Activated naive CD4-positive, alpha-beta T cell treated with anti-CD3 and anti-CD28 coated beads for 36 hours (primary cell): ENCODE measurements at places on chromosomes 3 and 15.

DNA sequence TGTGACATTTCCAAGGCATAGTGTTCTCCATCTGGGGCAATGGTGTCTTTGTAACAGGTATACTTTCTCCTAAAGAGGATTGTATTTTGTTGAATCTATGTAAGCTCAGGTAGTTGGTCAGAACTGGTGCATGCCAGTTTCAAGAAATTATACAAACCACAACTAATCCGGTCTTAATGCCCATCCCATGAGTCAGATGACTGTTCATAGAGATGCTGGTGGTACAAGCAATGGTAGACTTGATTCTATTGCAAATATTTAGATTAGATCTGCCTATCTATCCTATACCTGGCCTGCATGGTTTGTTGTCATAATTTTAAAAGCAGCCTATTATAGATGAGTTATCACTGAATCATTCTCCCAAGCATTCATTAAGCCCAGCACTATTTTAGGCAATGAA, 43.5 kb downstream of the ATP13A5 start:
- no peak for DNase-seq

- no peak for DNase-seq
Observed at GRCh38 chr3:115627180-115628074, 4.1 kb downstream of the GAP43 start.

DNA sequence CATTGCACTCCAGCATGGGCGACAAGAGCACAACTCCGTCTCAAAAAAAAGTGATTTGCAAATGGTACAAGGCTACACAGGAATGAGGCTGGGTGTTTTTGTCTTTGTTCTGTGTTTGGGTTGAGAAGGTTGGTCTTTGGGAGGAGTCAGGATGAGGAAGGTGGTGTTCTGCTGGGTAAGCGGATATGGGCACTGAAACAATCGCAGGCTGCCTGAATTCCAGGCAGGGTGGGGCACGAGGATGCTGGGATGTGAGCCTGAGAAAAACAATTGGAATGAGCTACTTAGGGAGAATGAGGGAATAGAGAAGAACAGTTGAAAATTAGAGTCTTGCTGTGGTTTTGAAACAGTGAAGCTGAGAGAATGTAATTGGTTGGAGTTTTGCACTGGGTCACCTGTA, 51.6 kb downstream of the ZBTB38 start:
- no peak for DNase-seq

DNA sequence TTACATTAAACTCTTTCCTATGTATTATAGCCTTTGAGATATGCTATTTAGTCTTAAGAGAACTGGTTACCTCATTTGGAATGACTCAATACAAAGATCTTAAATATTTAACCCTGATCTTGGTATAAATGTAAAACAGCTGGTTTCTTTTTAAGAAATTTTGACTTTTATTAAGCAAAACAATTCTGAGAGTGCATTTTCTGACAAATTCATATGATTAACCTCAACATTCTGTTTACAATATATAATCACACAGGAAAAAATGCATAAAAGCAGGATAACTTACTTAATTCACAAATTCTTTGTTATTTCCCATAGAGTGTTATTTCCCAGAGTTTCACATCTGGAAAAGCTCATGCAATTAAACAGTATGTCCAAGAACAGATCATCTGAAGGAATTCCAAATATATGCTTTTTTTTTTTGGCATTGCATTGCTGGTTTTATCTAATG, 400.4 kb upstream of the THBS1 start:
- DNase-seq = no peak

GRCh38 chr3:182479419-182480336, 313.6 kb upstream of the ATP11B start:
- no peak for DNase-seq

GRCh38 chr3:124258057-124258500, 266.2 kb upstream of the ROPN1 start:
- DNase-seq = no peak

GRCh38 chr3:176352716-176353334, 844.5 kb downstream of the TBL1XR1 start:
- no peak for DNase-seq

GRCh38 chr3:53225181-53225580, 30.6 kb downstream of the TKT start:
- no peak for DNase-seq

DNA sequence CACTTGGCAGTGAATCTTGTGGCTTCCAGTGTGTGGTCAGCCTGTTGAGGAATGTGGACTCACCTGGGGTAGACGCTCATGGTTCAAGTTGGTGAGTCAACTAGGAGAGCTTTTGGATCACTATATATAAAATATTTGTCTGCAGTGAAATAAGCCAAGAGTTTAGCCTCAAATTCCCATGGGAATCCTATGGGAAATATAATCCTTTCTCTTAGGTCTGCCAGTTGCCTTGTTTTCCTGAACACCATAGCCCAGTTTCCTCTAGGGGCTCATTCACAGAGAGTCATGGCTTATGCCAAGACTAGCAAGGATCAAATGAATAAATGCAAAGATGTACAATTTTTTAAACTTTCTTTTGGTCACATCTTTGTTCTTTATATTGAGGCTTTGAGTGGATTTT, 100.1 kb upstream of the NPHP3 start:
- no peak for DNase-seq

GRCh38 chr3:52771334-52771681, 568 bp upstream of the NEK4 start:
- DNase-seq = no peak

DNA sequence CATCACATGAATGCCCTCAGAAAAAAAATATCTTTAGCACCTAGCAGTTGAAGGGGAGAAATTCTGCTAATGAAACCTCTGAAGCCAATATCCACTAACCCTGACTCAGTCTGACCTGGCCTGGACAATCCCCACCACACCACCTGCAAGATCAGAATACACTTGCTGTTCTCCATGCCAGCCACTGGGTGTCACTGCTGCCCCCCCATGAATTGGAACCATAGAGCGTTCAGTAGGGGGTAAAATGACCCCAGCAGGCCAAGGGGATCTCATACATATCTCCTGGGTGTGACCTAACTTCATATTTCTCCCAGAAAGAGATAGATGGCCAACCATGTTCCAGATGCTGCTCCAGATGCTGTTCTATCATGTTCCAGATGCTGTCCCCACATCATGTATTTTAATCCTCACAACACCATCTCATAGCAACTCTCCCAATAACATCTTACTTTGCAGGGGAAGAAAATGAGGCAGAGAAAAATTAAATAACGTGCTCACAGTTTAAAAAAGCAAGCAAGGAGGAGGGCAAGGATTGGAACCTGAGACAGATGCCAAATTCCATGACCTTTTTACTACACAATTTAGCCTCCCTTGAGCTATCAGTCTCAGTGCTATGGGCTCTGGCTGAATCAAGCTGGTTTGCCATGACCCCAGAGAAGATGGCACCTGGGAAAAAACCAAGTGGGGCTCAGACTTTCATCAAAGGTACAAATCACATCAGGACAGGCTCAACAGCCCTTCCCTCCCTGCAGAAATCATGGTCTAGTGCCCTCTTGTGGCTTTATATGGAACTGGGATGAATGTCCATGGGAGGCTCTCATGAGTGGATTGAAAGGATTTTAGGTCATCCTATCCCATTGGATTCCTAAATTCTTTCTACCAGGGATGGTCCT, 12.4 kb downstream of the NTRK3 start:
- DNase-seq = peak; percentile 47

DNA sequence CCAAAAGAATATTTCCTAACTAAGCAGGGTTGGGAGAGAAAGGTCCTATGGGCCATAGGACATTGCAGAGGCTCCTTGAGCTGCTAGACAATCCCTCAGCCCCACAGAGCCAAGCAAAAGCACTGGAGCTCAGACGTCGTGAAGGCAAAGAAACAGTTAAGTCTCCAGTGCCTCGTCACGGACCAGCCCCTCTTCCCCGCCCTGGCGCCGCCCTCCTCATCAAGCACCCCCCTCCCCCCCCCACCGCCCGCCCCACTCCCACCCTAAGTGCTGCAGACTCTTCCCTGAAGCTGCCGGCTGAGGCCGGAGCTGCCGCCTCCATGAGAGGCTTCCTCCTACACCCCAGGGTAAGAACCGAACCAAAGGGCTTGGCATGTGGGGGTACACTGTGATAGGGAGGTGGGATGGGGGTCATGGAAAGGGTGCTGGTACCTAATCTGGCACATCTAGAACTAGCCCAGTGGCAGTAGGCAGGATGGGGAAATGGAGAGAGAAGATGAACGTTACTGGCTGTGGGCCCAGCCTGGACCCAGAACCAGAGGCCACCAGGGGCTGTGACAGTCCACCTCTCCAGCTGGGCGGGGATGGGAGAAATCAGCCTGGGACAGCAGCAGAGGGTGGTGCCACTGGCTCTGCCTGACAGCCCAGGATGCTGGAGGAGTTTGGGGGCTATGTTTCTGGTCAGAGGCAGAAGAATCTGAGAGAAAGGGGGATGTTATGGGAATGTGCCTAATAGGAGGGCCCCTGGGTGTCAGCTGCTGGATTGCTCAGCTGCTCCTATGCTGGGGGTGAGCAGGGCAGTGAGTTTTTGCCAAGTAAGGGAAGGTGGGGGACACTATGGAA, at the start of gene MAP1A:
Gene MAP1A, plus strand, starts transcription at position 255 of the 843 bp plus-strand sequence. CDS start 3,866 bp downstream, outside the sequence.
- no peak for DNase-seq

- DNase-seq = no peak
Observed at GRCh38 chr3:182650568-182651128, 142.7 kb upstream of the ATP11B start.

GRCh38 chr3:114794894-114795630, 352.0 kb downstream of the ZBTB20 start:
- DNase-seq = no peak

DNA sequence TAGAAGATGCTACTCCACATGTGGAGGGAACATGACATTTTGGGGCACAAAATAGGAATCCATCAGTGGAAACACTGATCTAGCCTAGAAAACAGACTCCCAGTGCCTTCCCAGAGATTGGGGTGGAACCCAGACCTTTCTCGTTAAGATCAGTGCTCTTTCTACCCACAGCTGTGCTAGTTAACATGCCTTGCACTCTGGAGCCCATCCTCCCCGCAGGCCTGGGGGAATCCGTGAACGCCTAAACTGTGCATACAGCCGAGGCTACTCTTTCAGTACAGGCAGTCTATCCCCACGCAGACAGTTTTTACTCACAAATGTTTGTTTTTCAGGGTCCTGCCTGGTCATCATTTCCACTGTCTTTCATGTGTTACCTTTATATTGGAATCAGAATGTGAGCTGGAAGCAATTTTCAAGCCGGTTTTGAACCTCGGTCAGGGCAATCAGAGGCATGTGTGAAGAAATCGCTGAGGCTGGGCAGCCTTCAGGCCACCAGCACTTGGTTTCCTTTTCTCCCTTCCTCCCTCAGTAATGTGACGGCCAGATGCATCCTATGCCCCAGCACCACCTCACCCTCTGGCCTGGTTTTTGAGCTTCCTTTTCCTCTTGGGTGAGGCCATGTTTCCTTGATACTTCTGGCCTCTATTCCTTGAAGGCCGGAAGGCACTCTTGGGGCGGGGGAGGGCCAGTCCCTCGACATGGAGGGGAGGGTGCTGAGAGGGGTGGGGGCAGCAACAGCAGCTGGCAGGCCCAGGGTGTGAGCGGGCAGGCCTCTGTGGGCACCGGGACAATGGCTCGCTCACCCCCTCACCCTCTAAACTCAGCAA, 123.6 kb upstream of the GALNT15 start:
- no peak for DNase-seq

DNA sequence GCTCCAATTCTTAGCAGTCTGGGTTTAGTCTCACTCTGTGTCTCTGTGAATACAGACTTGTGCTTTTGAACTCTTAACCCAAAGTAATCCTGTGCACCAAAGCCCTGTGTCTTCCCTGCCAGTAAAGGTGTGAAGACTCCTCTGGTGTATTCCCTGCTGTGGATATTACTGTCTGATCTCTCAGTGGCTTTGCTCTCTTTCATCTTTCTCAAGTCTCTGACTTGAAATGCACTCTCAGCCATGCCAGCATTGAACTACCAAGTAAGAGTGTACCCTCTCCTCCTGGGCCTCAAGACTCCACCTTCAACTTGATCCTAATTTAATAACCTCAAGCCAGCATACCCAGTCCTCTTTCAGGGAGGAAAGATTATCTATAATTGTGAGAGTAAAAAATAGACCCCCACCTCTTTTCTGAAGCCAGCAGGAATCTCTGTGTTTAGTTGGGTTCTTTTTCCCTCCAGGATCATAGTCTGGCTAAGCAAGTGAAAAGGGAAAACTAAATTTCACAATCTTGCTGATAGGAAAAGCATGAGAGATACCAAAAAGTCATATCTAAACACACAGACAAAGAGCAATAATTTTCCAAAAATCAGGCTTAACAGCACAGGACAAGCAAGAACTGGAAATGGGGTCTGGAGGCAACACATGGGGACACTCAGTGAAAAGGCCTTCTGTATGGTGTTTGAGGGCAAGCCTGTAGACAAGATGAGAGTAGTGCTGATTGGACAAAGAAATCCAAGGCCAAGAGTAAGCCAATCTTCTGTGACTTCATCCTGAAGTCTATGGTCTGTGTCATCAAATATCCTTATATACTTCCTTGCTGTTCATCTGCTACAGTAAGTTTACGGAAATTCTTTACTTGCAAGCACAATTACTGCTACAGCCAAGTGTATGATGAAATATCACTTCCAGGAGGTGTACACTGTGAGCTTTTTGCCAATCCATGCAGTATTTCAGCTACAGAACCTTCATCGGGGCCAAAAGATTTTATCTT, 296.1 kb upstream of the TGFBR2 start:
- DNase-seq = no peak

GRCh38 chr15:60420203-60420716, 22.5 kb upstream of the ANXA2 start:
- no peak for DNase-seq

DNA sequence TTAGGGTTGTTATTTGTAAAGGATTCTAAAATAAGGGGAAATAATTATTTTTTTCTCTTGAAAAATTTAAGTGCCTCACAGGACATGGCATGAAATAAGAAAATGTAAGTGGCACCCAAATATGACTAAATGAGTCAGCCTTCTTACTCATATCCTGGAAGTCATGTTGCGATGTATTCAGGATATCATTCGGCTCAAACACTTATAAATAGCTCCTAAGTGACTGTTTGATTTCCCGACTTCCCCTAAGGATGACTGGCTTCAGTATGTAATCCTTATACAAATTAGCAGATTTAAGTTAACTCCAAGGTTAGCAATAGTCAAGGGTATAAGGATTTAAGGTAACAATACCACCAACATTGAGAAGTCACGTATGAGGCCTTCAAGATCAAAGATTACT, 57.3 kb upstream of the OSTN start:
- no peak for DNase-seq

DNA sequence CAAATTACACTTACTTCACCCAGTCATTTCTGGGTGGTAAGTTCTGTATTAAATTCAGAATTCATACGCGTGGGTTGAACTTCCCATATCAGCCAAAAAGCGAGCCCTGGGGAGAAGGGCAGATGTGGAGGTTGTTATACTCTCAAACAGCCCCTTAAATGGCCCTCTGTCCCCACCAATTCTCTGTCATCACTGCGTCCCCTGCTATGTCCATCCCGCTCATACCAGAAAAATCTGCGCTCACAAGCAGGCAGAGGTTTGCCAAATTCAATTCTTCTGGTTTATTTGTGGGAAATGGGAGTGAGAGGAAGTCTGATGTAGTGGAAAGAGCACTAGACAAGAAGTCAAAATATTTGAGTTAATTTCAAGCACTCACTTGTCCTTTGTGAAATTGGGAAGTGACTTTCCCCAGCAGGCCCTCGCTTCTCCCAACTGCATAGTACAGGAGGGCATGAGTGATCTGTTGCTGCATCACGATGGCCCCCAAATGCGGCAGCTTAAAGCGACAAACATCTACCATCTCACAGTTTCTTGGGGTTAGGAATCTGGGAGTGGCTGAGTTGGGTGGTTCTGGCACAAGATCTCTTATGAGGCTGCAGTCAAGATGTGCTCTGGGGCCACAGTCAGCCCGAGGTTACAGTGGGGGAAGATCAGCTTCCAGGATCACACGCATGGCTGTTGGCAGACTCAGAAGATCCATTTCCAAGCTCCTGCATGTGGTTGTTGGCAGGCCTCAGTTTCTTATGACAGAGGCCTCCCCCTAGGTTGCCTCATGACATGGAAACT, 67.7 kb downstream of the CPN2 start:
- DNase-seq = no peak
